Activated effector memory CD4-positive, alpha-beta T cell treated with anti-CD3 and anti-CD28 coated beads, Interleukin-2, amount 50 U/mL, for 16 hours (primary cell): ENCODE measurements at places on chromosomes 1 and 21.

- DNase-seq: no peak
Observed at GRCh38 chr21:45695086-45695485, 51.6 kb downstream of the PCBP3 start.

- no peak for DNase-seq
Observed at GRCh38 chr1:36846357-36846756, 188.0 kb downstream of the GRIK3 start.

DNA sequence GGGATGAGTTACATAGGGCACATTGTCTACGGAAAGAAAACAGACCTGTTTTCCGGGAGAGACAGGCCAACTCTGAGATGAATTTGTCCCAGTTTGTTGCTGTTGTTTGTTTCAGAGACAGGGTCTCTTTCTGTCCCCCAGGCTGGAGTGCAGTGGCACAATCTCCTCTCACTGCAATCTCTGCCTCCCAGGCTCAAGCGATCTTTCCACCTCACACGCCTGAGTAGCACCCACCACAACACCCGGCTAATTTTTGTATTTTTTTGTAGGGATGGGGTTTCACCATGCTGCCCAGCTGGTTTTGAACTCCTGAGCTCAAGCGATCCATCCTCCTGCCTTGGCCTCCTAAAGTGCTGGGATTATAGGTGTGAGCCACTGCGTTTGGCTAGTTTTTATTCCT, 125.5 kb upstream of the ERRFI1 start:
- DNase-seq: no peak

DNA sequence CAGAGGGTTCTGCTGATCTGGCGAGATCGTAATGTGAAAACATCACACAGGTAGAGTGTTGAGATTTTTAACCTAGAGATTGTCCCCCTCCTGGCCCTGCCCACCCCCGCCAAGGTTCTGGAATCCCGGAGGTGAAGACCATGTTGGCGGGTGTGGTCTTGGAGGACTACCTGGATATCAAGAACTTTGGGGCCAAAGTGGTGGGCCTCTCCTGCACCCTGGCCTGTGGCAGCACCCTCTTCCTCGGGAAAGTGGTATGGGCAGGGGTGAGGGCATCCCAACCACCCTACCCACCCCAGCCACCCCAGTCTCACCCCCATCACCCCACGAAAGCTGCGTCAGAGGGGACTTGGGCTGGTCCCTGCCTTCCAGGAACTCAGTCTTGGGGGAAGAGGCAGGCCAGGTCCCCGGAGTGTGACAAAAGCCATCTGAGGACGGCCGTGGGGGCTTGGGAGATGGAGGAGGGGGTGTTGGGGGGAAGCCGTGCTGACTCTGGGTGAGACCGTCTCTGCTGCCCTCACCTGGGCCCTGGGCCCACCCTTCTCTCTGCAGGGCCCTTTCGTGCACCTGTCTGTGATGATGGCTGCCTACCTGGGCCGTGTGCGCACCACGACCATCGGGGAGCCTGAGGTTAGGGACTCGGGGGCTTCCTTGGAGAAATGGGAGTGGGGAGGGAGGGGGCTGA, 4.4 kb downstream of the CLCNKB start:
- DNase-seq: no peak

- DNase-seq: no peak
Observed at GRCh38 chr21:26945916-26946675, 20.8 kb downstream of the ADAMTS5 start.

DNA sequence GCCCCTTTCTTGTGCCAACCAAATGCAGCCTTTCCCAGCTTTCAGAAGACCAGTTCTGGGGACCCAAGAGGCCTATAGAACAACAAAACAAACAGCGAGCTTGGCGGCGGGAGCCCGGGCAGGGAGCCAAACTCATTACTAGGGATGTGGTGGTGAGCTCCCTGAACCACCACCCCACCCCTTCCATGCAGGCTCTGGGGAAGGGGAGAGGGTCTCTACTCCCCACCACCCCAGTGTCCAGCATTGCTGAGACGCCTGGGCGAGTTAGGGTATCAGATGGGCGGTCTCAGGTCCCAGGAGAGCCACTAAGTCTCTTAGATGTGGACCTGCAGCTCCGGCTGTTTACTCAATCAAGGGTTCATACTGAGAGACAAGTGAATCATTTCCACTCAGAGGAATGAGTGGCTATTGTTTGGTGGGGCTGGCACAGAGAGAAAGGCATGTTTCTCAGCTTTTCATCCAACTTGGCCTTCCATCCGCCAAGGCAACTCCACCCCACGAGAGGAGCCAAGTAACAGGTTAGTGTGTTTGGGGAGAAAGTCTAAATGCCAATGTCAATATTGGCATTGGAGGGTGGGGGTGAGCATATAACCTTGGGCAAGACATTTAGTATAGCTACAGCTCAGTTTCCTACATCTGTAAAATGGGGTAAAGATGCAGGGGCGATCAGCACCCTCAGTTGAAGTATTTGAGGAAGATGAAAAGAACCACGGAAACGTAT, 40.9 kb downstream of the PLXNA2 start:
- no peak for DNase-seq

GRCh38 chr1:203742436-203742835, 22.5 kb upstream of the LAX1 start:
- DNase-seq: no peak

DNA sequence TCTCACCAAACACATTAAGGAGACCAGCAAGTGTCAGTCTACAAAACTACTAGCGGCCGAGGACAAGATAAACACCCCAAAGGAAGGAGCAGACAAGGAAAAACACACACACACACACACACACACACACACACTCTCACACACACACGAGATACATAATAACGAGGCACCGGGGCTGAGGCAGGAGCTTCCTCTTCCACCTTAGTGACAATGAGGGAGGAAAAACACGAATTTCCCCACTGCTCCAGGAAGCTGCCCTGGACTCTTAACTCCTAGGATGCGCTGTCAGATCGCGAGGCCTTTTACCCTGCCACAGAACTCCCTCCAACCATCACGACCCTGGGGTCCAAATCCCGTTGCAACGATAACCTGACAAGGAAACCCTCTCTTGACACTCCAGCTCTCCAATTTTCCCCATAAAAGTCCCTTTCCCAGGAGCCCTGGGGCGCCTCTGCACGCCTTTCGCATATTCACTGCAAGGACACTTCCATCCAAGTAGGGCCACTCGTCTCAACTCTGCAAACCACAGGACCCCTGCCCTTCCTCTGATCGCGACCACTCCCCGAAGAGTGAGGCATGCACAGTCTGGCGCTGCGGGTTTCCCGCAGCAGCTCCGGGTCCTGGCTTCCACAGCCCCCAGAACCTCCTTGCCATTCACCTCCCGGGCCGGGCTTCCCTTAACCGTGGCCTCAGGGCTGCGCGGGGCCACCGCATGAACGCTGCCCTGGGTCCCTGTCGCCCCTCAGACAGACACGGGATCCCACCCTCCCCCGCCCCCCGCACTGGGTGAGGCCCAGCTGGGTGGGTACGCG, 581 bp downstream of the ETV3 start:
- no peak for DNase-seq

DNA sequence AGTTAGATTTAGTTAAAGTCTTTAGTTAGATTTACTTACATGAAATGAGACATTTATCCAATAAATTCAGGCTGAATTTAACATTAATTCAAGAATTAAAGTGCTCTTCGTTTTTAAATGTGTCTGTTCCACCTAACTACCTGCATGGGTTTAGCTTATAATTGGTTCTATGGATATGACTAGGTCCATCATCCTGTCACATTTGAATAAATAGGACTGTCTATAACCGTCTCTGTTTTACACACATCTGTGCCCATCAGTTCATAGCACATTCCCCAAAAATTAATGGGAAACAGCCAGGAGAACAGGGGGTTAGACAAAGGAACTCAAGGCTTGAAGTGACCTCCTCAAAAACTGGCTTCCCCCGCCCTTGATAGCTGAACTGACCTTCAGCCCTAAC, 219.6 kb downstream of the MRPL39 start:
- DNase-seq: no peak

DNA sequence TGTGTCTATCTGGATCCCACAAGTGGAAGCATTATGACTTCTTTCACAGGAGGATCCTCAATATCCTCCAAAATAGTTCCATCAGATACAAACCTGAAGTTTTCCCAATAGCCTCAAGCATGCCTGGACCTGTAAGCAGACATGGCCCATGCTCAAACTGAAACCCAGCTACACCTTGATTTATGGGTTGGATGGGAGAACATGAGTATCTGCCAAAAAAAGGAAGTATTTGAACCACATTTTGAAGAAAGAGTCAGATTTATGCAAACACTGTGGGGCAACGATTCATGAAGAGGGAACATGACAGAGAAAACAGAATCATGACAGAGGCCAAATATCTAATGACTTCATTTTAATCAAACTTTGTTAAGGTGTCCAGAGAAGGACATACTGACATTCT, 351.0 kb upstream of the NFIA start:
- no peak for DNase-seq

DNA sequence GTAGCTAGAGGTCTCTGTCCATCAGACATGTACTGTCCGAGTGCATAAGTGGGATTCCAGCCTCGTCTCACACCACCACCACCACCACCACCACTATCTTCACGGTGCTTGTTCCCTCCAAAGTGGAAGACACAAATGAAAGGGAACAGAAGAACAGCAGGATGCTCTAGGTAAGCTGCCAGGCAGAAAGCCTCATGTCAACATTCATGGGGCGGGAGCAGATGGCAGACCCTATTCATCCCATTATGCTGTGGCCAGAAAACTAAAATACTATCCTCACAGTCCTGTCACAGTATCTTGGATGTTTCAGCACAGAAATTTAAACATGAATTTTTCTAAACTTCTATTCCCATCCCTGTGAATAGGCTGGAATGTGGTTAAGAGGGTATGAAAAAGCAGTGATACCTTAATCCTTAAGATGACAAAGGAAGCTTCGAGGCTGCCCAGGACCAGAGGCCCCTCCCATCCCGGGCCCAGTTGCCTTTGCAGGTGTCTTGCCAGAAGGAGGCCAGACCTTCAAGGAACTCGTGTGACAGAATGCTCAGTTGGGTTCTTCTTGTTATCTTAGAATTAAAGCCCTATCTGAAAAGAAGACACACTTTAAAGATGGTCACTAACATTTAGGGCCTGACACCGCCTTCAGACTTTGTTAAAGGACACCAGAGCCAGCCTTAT, 24.7 kb downstream of the APCS start:
- no peak for DNase-seq

GRCh38 chr1:19477284-19478249, 7.8 kb downstream of the CAPZB start:
- peak; percentile 72 for DNase-seq

DNA sequence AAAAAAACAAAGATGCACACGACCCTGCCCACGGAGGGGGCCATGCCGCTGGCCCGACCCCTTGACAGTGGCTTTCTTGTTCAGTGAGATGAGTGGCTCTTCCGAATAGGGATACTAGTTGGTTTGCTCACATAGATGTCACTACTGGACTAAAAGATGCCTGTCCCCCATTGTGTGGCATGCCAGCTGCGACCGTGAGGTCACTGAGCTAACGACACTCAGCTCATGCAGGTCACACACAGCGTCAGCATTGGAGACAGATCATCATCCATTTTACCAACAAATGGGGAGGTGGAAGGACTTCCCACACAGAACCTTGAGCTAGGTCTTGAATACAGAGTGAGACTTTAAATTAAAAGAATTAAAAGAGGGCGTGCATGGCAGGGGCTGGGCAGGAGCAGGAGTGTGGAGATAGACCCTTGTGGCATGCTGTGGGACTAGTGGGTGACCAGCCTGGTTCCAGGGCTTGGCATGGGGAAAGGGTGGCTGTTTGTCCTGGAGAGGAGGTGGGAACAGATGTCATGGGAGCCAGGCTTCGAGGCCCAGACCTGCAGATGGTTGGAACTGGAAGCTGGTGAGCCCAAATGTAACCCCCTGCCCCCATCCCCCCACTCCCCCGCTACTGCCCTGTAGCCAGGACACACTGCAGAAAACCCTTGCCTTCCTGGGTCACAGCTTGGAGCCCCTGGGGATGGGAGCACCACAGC, 12.4 kb downstream of the SLC1A7 start:
- peak; percentile 33 for DNase-seq

DNA sequence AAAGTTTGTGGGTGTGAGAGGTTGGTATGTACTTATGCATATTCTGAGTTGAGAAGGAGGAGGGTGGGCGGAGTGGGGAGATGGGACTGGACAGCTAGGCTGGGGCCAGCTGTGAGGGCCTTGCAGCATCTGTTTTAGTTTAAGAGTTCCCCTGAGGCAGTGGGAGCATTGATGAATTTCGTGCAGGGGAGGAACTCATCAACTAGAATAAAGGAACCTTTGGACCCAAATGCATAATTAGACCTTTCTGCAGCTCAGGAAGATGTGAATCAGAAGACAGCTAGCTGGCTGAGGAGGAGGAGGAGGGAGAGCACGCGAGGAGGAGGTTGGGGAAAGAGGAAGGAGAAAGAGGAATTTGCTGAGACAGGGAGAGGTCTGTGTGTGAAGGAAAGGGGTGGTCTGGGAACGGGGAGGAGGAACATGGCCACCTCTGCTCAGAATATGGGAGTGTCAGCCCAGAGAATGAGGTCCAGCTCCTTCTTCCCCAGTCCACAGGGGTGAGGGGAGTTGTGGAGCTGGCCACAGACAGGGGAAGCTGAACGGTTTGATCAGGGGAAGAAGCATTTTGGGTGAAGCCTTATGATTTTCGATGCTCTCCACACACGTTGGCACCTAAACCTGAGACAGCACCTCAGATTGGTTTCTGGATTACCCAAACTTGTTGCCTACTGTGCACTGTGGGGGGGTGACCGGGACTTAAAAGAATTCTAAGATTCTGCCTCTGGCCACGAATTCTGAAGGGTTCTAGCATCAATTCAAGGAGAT, 27.7 kb downstream of the MYOG start:
- no peak for DNase-seq

- no peak for DNase-seq
Observed at GRCh38 chr1:95111014-95111413, 6.1 kb upstream of the TLCD4 start.

DNA sequence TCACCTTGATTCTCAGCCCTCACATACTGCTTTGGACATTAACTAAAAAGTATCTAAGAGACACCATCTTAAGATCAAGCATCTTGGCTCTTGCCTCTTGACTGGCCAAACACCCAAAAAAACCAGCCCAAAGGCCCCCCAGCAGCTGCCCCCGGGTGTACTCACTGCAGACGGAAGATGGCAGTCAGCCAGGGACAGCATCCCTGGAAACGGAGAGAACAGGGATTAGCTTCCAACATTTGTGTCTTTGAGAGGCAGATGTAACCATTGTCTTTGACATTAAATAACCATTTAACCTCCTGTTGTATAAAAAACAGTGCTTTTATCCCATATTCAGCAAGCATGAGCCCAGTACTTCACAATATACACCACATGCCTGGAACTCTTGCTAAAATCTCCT, 11.3 kb downstream of the TMEM63A start:
- no peak for DNase-seq
